Natural killer cell treated with Interleukin-12 subunit alpha and Interleukin-12 subunit beta and Interleukin-15 and Interleukin-18, amount 100 ng/mL, for 72 hours (primary cell): ENCODE measurements at places on chromosomes 16 and 17. TPM values are rescaled to one million over a fixed set of nuclear protein-coding genes. Genes with fewer than 3 reads are reported as not detected.

The NOXO1 gene
- not detected for total RNA-seq

The NPIPA2 gene
- not detected for total RNA-seq

The PIK3R6 gene
- total RNA-seq = 6.2 TPM

The ANKS4B gene
- total RNA-seq = not detected

GRCh38 chr17:55762086-55762858 lies 11.4 kb downstream of the PCTP start:
- no peak for DNase-seq

- no peak for DNase-seq
Observed at GRCh38 chr17:69710926-69711325, 296.4 kb downstream of the MAP2K6 start.

- no peak for DNase-seq
Observed at GRCh38 chr17:81400996-81401722, 5.9 kb downstream of the BAHCC1 start.
